ENCODE measurements at places on chromosomes 2 and 18.

- no peak for DNase-seq
These were observed 87.1 kb downstream of the ATP9B start for GRCh38 chr18:79156327-79156726.

DNA sequence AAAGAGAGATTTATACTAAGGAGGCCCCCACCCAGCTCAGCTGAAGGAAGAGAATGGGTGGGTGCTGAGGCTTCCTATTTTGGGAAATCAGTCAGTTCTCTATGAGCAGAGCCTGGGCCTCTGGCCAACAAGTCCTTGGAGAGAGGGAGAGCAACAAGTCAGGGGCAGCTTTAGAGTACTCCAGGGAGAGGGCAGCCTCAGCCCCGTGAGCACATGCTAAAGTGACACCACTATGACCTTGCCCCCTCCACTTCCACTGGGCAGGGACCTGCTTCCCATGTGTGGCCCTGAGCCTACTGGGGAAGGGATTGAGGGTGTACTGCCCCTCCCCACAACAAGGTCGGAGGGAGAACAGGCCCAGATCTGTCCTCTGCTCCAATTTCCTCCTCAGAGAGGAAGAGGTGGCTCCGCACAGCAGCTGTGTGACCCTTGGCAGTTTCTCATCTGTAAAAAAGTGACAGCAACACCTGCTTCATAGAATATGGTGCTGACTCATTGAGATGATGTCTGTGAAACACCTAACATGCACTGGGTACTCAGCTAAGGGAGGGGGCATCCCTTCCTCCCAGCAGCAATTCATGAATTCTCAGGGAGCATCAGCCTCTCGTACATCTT is 72.9 kb downstream of the CLHC1 start:
- peak; percentile 92 for DNase-seq

GRCh38 chr2:166384774-166385173 is 9.0 kb upstream of the SCN9A start:
- DNase-seq, result peak; percentile 19

- no peak for DNase-seq
These were observed 123.7 kb downstream of the COL6A3 start for GRCh38 chr2:237290261-237290660.
